Mesothelial cell of epicardium (in vitro differentiated cells): ENCODE measurements at places on chromosomes 6 and 20.

DNA sequence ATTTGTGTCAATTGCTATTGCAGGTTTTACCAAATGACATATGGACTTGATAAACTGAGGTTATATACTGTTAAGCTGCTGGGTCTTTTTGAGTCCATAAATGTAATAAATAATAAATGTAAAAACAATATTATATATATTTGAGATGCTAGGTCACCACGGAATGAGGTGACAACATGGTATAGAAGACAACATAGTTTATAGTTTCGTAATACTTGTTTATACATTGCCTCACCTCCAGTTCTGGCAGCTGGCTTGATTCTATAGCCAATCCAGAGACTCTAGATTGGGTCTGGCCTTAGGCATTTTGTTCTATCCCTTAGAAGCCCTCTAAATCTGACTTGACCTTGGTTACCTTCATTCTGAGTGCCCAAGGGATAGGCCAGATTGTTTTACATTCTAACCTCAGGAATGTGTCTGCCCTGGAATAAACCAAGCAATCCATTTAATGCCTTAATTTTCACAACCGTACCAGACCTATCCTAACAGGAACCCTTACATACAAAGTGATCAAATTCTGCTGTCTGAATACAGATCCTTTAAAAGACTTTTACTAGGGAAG lies 61.5 kb upstream of the STXBP5 start:
- DNase-seq, result no peak

- no peak for DNase-seq
Observed at GRCh38 chr6:169702840-169703246, 917 bp downstream of the C6orf120 start.

GRCh38 chr6:28653876-28654275 lies 128.2 kb downstream of the GPX5 start:
- no peak for DNase-seq

DNA sequence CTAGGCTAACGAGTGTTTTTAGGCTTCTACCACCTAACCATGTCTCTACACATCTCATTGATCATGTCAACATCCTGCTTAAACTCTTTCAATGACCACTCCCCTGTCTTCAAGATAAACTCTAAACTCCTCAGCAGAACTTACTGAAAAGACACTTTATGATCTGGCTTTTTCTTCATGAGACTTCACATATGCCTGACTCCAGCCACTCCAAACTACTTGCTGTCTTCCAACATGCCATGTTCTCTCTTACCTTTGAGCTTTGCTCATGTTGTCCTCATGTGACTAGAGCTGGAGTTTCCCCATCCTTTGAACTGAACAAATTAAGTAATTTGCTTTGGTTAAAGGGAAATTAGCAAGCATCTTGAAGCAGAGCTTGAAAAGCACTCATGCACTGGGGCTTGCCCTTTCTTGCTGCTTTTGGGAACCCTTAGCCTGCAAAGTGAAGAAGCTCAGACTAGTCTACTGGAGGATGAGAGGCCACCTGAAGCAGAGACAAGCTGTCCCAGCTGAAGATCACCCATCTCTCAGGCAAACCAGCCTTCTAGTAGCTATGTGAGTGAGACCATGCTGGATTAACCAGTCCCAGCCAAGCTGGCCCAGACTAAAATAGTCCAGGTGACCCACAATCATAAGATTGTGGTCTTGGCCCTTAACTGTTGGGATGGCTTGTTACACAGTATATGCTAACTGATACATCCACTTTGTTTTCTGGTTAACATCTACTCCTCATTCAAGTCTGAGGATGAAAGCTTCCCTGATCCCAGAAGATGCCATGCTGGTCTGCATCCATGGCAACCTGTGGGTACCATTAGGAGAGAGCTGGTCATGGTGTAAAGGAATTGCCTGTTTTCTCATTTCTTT lies 235.8 kb downstream of the GMPR start:
- no peak for DNase-seq

DNA sequence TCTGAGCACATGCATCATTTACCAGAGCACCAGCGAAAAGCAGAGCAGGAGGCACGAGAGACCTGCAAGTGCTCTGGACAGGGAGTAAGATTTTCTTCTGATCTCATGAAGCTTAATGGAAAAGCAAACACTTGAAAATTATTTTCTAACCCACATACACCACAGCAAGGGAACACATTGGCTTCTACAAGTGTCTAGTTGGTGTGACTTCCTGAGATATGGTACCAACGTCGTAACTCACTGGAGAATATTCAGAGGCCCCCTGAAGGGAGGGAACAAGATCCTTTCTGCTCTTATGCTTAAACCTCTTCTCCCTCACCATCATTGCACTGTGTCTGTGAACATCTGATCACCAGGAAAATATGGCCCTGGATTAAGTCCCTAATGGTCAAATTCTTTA lies 48.6 kb downstream of the PSMB1 start:
- no peak for DNase-seq

DNA sequence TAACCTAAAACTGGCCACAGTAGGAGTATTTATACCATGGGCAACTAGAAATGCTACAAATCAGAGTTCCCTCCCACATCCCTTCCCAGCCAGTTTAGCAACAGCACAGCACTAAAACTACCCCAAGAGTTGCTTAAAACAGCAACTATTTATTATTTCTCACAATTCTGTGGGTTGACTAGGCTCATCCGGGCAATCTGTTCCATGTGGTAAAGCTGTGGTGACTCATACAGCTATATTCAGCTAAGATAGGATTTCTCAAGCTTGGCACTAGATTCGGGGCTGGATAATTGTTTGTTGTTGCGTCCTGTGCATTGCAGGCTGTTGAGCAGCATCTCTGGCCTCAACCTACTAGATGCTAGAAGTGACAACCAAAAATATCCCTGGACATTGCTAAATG lies 8.6 kb upstream of the HECA start:
- DNase-seq, result no peak

DNA sequence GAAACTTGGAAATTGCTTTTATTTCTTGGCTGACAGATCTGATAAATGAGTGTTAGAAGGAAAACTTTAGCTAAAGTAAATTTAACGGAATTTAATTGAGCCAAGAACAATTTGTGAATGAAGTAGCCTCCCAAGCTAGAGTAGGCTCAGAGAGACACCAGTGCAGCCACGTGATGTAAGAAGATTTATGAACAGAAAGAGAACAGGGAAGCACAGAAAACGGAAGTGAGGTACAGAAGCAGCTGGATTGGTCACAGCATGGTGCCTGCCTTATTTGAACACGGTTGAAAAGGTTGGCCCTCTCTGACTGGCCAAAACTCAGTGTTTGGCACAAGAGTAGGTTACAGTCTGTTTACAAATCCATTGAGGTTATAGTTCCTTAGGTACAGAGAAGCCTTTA lies 29.5 kb upstream of the IFNGR1 start:
- DNase-seq, result no peak

GRCh38 chr6:156780102-156780641 lies 3.0 kb downstream of the ARID1B start:
- DNase-seq, result no peak

DNA sequence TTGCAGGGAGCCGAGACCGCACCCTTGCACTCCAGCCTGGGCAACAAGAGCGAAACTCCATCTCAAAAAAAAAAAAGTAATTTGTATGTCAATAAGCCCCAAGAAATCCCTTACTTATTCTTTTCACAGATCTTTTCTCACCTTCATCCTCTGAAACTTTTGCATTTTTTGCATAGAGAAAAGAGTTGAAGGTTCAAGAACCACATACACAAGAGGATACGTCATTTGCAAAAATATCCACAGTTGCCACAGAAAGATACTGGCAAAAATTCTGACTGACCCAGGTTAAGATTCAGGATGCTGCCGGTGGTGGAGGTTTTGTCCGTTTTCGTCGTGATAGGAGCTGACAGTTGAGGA lies 94.5 kb downstream of the ZMYND8 start:
- no peak for DNase-seq

DNA sequence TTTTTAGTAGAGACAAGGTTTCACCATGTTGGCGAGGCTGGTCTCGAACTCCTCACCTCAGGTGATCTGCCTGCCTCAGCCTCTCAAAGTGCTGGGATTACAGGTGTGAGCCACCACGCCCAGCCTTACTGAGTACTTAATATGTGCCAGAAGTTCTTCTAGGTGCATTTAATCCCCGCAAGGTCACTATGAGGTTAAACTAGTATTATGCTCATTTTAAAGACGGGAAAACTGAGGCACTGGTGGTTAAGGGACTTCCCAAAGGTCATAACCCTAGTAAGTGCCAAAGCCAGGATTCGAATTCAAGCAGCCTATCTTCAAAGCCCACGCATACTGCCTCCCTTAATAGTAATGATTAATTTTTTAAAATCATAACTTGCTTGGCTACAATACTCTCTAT lies 674 bp upstream of the CCM2L start:
- DNase-seq, result no peak

GRCh38 chr6:147381712-147382111 lies 126.8 kb upstream of the SAMD5 start:
- DNase-seq, result no peak

- no peak for DNase-seq
Observed at GRCh38 chr6:105087571-105088211, 92.1 kb downstream of the POPDC3 start.

GRCh38 chr6:42136508-42137193 lies 5.8 kb downstream of the C6orf132 start:
- peak; percentile 54 for DNase-seq

GRCh38 chr6:165841153-165841558 lies 178.1 kb upstream of the PDE10A start:
- DNase-seq, result no peak

GRCh38 chr20:4901031-4901818 lies 100.1 kb downstream of the SLC23A2 start:
- DNase-seq, result no peak

DNA sequence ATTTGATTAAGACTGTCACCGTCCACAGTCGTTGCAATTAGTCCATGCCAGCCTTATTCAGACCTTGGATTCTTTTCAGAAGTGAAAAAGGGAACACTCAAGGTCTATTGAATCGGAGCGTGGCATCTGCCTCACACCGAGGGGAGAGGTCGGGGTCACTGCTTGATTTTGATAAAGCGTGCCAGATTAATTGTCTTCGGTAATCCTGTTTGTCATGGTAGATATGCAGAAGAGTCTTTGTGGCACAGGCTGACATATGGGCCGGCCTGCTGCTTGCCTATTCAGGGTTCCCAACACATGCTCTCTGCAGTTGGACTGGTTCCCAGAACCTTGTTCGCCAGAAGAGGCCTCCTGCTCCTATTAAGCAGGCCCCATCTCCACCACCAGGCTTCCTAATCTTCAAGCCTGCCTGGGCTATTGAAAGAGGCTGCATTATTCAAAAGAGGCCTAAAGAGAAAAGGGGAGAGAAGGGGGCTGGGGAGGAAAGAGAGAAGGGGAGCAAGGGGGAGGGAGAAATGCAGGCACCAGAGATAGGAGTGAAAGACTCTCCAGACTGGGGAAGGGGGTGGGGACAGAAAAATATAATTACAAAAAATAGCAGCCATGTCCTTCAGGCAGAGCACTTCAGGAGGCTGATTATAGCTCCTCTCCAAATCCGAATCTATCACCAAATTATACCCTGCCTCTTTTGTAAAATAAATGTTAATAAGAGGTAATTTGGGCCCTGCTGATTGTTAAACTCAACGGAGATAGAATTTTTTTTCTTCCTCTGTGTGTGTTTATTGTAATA lies 611.3 kb downstream of the HDGFL1 start:
- no peak for DNase-seq

GRCh38 chr6:137241481-137242038 lies 22.4 kb upstream of the IFNGR1 start:
- no peak for DNase-seq

GRCh38 chr6:7034055-7034454 lies 73.7 kb upstream of the RREB1 start:
- DNase-seq, result no peak

GRCh38 chr6:151814614-151815013 lies 7.1 kb downstream of the ESR1 start:
- DNase-seq, result no peak

DNA sequence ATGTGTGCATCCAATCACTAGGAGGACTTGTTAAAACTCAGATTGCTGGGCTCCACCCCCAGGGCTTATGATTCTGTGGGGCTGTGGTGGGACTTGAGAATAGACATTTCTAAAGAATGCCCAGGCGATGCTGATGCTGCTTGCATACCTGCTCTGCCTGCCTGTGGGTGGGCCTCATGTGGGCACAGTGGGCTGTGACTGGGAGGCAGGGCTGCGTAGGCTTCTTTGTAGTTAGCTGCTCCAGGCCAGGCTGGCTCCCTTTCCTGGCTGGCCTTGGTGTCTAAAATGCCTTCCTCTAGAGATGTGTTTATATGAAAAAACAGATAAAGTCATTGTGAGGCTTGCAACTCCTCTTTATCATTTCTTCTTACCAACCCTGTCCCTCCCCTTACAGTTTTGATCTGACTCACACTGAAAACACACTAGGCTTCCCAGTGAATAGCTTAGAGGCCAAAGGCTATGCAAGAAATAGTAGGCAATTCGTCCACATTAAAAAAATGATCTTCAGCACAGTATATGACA lies 495.5 kb upstream of the MAP3K7 start:
- DNase-seq, result no peak

DNA sequence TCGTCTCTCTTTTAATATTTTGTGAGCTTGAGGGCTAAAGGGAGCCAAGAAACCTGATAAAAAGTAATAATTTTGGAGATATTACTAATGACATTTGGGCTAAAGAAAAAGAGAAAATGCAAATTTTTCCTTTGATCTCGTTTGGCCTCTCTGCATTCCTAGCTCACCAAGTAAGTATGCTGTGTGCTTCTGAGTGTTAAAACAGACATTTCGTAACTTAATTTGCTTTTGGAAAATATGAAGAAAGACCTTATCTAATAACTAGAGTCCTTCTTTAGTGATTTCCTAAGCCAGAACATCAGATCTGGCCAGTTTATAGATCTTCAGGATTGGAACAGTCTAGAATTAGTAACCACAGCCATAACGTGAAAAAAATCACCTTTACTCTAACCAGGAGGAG lies 872.9 kb upstream of the SLC35B3 start:
- DNase-seq, result no peak

DNA sequence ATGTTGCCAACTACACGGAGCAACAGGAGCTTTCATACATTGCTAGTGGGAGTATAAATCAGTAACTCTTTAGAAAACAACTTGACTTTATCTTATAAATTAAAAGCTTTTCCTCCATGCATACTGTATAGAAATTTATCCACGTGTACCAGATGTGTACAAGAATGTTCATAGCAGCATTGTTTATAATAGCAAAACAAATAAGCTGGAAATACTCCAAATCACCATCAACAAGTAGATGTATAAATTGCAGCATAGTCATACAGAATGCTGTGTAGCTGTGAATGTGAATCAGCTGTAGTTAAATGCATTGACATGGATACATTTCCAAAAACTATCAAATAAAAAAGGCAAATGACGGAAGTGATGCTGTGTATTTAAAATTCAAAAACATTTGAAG lies 6.0 kb downstream of the PSMF1 start:
- DNase-seq, result no peak

GRCh38 chr6:3825851-3826581 lies 23.2 kb upstream of the FAM50B start:
- peak; percentile 73 for DNase-seq
